COLO829 (cell line): ENCODE measurements at places on chromosomes 13 and 19.

DNA sequence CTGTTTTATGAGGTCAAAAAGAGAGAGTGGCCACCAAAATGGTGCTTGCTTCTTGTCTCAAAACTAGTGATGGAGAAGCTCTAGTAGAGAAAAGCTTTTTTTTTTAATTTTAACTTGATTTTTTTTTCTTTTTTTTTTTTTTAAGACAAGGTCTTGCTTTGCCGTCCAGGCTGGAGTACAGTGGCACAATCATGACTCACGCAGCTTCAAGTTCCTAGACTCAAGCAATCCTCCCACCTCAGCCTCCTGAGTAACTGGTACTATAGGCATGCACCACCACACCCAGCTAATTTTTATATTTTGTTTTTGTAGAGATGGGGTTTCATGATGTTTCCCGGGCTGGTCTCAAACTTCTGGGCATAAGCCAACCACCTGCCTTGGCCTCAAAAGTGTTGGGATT lies 279.0 kb downstream of the TBC1D4 start:
- DNase-seq = no peak

DNA sequence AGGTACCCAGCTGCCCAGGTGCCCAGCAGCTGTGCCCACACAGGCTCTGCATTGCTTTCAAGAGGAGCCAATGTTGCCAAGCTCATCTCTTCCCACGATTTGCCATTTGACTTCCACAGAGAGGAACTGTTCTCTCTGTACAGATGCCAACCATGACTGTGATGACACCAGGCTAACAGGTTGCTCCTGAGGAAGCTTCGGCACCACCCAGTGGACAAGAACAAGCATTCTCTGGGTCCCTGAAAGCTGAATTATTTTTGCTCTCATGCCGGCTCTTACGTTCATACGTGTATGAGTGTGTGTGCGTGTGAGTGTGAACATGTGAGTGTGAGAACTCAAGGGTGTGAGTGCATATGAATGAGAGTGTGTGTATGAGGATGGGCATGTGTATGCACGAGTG lies 535.2 kb downstream of the LIG4 start:
- DNase-seq = no peak

DNA sequence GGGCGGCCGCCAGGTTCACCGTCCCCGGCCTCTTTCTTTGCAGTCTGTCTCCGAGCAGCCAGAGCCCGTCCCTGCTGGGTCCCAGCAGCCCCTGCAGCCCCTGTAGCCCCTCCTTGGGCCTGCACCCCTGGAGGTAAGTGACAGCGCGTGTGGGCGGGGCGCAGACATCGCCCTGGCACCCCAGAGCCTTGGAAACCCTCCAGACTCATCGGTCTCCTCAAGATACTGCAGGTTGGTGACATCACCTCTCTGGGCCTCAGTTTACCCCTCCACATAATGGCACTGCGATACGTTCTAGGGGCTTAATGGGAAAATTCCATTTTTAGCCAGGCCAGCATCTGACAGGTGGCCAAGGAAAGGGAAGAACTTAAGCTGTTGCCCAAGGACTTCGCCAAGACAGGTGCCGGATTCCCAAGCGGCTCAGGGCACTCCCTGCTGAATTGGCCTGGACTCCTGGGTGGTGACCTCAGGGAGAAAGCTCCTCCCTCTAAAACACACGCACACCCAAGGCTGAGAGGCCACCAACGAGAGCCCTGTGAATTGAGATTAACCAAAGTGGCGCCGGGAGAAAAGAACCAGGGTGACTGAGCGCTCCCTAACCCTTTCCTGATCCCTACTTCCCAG lies 13.1 kb downstream of the MAST3 start:
- no peak for DNase-seq

DNA sequence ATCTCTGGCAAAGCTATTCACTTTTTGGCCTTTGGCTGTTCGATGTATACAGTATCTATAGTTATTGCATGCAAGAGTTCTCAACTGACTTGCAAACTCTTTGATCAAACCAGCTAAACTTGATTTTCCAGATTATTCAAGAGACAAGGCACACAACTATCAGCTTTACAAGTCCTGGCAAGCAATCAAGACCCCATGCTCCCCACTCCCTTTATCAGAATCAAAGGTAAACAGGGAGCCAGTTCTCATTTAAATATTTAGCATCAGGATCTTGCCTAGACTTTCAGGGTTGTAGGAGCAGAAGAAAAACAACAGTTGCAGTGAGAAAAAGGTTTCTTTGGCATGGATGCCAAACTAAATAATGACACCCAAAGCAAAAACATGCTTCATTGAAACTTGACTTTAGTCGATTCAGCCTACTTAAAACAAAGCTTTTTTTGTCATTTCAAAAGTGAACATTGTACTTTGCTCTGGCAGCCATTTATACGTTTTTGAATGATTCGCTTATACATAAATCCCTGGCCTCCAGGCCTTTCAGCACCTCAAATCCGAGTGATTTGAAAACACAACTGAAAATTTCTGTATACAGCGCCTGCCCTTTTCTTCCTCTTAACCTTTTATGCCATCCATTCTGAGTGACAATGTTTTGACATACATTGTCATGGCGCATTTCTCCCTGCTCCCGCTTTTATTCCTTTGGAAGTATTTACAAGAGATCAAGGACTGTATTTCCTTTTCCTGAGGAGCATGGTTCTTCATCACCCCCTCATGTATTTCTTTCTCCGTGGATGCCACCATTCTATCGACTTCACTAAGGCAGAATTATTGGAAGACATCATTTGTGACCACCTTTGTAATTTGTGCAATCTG lies 340.8 kb downstream of the KLF5 start:
- peak; percentile 22 for DNase-seq

DNA sequence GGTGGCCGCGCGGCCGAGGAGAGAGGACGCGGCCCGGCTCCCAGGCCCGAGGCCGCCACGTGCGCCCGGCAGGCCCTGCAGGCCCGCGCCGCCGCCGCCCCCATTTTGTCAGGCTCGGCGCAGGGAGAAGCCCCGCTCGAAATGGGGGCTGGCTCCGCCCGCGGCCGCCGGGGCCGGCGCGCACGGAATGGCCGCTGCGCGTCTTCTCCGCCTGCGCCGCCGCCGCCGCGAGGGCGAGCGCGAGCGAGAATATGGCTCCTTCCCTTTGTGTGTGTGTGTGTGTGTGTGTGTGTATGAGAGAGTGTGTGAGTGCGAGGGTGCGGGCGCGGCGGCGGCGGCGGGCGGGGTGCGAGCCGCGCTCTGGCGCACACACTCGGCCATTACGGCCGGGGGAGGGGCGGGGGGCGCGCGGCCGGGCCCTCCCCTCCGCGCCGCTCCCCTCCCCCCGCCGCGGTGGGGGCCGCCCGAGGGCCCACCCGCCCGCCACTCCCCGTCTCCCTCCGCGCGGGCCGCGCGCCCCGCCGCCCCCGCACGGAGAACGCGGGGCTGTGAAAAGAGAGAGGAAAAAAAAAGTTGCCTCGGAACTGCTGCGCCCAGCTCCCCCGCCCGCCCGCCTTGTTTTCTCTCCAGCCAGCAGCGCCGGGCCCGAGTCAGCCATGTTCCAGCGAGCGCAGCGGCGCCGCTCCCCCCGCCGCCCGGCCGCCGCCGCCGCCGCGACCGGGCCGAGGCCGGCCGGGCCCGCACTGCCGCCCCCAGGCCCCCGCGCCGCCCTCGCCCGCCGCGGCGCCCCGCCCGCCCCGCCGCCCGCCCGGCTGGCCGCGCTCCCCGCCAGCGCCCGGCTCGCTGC lies 1.0 kb downstream of the HMGB1 start:
- DNase-seq = peak; percentile 31

- DNase-seq = no peak
Observed at GRCh38 chr19:8515317-8515716, 1.4 kb upstream of the ZNF414 start.

- peak; percentile 95 for DNase-seq
Observed at GRCh38 chr19:3984908-3985642, at the start of gene EEF2. TSS of gene EEF2 (minus strand) at chr19:3985463. CDS start at chr19:3985380, 83 bp downstream.

- DNase-seq = no peak
Observed at GRCh38 chr19:49324801-49325576, at the start of gene SLC6A16. TSS of gene SLC6A16 (minus strand) at chr19:49325191. CDS start at chr19:49311347, 13,844 bp downstream.
